ENCODE measurements at places on chromosomes 6 and 20.

DNA sequence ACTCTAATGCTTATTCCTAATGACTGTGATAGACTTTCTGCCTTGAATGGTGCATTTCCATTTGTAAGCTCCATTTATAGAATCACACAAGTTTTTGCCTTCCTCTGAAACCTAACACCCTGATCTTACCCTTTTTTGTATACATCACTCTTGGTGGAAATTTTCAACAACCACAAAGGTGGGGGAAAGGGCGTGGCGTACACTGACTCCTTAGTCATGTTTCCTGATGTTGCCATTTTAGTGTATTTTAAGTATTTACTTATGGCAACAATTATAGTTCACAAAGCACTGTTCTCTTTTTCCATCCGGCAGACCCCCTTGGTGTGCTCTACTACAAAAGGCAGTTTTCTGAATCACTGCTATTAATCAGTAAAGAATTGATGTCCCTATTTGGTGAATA, 92.0 kb downstream of the ATXN1 start:
- peak; percentile 52 for DNase-seq

DNA sequence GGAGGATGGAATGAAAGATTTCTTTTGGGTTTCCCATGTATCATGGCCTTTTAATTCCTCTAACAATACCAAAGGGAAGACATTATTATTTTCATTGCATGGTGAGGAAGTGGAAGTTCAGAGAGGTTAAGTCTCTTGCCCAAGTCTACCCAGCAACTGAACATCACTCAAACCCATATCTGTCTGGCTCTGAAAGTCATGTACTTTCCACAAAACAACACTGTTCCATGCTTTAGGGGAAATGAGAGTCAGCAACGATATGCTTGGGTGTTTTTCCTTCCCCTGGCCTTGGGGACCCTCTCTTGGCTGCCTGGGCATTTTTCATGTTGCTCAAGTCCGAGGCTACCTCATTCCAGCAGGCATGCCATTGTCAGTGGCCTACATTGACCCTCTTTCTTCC, 118.8 kb downstream of the ADTRP start:
- no peak for DNase-seq

DNA sequence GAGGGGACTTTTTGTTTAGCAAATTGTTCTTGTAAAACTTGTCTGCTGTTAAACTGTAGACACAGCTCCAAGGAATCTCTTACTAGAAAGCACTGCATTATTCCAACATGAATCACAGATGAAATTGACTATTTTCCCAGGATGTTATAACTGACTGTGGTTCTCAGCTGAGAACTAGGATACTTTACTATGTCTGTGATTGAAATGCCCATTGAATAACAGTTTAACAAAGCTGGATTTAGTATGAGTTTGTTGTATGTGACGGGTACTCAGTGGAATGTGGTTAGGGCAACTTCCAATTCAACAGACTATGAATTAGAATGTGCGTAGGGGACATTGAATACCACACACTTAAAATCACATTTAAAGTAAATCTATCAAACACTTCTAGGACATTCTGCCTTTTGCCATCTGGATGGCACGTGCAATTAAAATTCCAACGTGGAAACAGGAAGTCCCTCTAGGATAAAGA, 193.4 kb upstream of the PREP start:
- DNase-seq: peak; percentile 82

GRCh38 chr20:37564388-37565133, 36.9 kb upstream of the BLCAP start:
- DNase-seq: no peak

DNA sequence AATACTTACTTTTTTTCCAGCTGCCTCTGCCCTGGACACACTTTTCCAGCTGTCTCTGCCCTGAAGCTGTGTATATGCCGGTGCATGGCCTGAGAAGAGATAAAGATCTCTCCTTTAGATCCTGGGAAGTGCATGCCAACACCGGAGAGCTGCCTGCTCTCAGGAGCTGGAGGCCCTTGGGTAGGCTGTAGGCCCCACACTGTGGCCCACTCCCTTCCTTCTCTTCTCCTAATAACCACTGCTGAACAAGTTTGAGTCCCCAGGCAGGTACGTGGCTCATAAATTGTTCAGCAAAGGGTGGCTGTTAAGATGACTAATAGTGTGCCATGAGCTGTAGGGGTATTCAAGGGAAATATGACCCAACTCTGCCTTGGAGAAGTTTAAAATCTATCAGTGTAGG, 102.5 kb downstream of the CD24 start:
- no peak for DNase-seq

DNA sequence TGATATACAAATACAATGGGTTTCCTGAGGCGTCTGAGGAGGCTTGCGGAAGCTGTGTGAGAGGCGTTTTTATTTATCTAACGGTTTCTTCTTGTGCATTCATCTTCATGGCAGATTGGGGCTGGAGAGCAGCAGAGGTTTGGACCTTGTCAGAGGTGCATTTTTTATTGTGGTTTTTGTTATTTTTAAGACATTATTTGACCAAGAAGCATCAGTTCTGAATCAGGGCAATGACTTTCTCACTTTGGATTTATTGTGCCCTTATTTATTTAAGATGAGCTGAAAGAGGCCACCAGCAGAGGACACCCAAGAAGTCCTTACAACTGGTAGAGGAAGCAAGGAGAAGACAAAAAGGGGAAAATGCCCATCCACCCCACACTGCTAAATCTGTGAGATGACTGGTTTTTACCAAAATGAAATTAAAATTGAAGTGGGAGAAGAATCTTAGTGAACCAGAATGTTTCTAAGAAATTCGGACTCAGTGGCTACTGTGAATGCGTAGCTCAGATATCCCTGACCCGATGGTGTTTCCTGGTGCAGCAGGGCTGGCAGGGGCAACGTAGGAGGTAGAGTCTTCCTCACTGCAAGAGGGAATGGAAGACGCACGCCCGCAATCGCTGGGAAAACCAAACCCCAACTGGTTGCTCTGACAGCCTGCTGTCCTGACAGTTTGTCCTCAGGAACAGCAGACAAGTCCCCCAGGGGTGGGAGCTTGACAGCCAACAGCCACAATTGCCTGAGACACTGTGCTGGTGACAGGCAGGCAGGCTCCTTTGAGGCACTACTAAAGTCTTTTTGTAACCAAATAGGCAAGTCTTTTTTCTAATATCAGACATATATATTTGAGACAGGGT, 14.2 kb downstream of the PRR18 start:
- DNase-seq: no peak

GRCh38 chr6:122568797-122569221, 41.4 kb upstream of the PKIB start:
- DNase-seq: no peak

- peak; percentile 36 for DNase-seq
Measured at GRCh38 chr6:155080881-155081845, 86.0 kb downstream of the TIAM2 start.

DNA sequence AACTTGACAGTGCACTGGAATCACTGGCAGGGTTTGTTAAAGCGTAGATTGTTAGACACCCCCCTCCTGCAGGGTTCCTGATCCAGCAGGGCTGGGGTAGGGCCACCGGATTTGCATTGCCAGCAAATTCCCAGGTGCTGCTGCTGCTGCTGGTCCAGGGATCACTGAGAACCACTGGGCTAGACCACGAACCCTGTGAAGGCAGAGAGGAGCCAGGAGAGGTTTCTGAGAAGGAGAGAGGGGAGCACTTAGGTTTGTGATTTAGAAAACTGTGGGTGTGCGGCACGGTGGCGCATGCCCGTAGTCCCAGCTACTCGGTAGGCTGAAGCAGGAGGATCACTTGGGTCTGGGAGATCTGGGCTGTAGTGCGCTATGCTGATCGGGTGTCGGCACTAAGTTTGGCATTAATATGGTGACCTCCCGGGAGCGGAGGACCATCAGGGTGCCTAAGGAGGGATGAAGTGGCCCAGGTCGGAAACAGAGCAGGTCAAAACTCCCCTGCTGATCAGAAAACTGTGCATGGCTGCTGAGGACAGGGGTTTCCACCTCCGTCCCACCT, 53.6 kb upstream of the FAM83D start:
- no peak for DNase-seq

- DNase-seq: no peak
Measured at GRCh38 chr6:1255636-1256365, 56.1 kb upstream of the FOXQ1 start.

- no peak for DNase-seq
Measured at GRCh38 chr6:17042422-17043147, 59.3 kb upstream of the STMND1 start.

GRCh38 chr6:112710710-112711109, 363.6 kb downstream of the RFPL4B start:
- no peak for DNase-seq
